HFFc6 (cell line): ENCODE measurements at places on chromosomes 2 and 18. TPM values are rescaled to one million over a fixed set of nuclear protein-coding genes. Genes with fewer than 3 reads are reported as not detected.
A peak's percentile ranks its signal among the peaks of the same experiment; 100 is the strongest.

- peaks cover 19% of the 10 kb centered on the region for H3K36me3 ChIP-seq
- H3K4me1 ChIP-seq, result no peaks in the 10 kb centered on the region; the same call in 1 of the 2 replicates
- H3K4me3 ChIP-seq, result no peak overlapping the region
- no peak overlapping the region for H3K27ac ChIP-seq
These were observed 103.9 kb downstream of the PMAIP1 start for GRCh38 chr18:60003610-60004185.

DNA sequence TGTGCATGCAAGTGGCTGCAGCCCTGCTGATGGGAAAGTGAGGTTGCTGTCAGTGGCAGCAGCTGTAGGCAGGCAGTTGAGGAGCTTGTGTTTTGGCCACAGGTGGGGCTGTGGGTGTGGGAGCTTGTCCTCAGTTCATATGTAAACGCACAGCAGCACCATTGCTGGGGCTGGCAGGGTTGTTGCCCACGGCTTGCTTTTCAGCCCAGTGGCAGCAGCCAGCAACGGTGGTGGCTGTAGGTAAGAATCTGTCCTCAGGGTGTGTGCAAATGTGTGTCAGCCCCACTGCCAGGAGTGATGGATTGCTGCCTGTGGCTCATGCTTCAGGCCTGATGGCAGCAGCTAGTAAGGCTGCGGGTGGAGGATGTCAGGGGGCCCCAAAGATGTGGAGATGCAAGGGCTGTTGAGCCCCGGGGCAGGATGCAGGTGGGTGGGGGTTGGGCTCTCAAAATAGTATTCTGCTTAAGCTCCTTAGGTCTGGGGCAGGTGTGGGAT is 141.3 kb upstream of the THUMPD2 start:
- no peaks in the 10 kb centered on the region; the same call in none of the 2 replicates for H3K27me3 ChIP-seq
- H3K36me3 ChIP-seq, result peaks cover 19% of the 10 kb centered on the region
- H3K4me3 ChIP-seq, result no peak overlapping the region
- DNase-seq, result no peak
- no peak overlapping the region for H3K27ac ChIP-seq

- H3K27ac ChIP-seq, result no peak overlapping the region
- DNase-seq, result no peak
These were observed 1.2 kb upstream of the INPP5D start for GRCh38 chr2:233058717-233059546.

DNA sequence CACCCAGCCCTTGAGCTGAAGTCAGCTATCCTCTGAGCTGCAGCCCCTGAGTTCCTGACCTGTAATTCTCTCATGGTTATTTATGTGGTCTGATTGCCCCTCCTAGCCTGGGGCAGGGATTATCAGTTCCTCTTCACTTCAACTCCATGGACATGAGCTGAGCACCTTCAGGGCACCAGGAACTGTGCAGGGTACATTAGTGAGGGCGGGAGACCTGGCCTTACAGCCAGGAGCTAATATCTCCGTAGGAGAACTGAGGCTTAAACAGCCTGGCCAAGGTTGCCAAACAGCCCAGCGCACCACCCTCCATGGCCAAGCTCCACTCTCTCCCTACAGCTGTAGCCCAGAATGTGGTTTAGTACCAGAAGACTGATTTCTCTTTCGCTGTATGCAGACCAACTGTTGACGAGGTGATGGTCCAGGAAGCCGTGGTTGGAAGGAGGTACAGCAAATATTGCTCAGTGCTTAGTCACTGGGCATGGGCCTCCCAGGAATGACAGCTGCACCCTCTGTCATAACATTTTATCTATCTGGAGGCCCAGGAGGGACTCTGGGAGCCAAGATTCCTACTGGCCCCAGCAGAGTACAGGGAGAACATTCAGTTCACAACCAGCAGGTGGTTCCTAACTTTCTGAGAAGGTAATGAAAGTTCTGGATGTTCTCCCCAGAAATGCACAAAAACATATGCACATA is 228.7 kb upstream of the SIX2 start:
- H3K4me1 ChIP-seq, result peaks cover 47% of the 10 kb centered on the region
- H3K27me3 ChIP-seq, result peaks cover 5% of the 10 kb centered on the region
- H3K36me3 ChIP-seq, result no peaks in the 10 kb centered on the region
- DNase-seq, result peak; percentile 81

DNA sequence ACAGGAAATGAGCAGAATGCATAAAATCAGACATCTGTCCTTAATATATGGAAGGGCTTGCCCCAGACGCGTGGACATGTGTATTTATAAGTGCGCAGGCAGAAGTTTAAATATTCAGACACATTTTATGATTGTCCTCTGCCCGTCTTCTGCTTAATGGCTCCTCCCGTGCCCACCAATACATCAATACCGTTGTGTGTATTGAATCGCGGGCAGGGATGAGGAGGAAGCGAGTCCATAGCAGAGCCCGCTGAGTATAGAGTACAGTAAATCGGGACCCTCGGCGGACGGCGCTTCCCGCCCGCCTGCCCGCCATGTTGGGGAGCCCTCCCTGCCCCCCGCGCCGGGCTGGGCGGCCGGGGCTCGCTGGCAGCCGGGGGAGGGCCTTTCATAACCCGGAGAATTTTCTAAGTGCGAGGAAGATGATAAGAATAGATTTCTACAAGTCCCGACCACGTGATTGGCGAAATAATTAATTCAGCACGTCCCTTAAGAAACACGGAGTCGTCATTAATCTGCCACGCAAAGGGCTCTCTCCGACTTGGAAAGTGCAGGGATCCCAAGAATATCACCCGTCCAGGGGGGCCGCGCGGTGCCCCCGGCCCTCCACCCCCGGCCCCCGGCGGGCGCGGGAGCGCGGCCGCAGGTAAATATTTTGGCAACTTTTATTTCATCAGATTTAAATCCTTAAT is at the start of gene HOXD3:
Gene HOXD3 (plus strand): TSS at position 501 of the 692 bp plus-strand sequence. CDS start 11,808 bp downstream, outside the sequence.
- peak within 1 kb of the TSS; percentile 71; the same call in 1 of the 2 replicates for H3K4me3 ChIP-seq
- H3K4me1 ChIP-seq, result peaks cover 26% of the 10 kb centered on the region
- DNase-seq, result no peak
- peaks cover 59% of the 10 kb centered on the region for H3K27me3 ChIP-seq
- H3K27ac ChIP-seq, result no peak within 1 kb of the TSS

DNA sequence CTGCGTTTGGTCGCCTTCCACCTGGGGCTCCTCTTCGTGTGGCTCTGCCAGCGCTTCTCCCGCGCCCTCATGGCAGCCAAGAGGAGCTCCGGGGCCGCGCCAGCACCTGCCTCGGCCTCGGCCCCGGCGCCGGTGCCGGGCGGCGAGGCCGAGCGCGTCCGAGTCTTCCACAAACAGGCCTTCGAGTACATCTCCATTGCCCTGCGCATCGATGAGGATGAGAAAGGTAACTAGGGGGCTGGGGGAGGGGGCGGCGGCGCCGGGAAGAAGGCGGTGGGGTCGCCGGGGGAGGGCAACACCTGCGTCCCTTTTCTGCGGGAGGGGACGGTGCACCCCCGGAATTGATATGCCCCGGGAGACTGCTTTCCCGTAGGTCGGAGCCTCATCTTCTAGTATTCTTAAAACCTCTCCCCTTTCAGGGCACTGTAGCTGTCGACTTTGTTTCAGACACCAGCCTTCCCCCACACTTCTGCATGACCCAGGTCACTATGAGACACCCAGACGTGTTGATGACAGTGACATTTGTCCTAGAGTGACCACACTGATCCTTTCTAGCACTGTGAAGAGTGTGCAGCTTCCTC is 755 bp downstream of the SPAST start:
- peak overlapping the region; percentile 100 for H3K4me3 ChIP-seq
- H3K36me3 ChIP-seq, result no peaks in the 10 kb centered on the region
- H3K27ac ChIP-seq, result peak overlapping the region; percentile 75
- no peak for DNase-seq

DNA sequence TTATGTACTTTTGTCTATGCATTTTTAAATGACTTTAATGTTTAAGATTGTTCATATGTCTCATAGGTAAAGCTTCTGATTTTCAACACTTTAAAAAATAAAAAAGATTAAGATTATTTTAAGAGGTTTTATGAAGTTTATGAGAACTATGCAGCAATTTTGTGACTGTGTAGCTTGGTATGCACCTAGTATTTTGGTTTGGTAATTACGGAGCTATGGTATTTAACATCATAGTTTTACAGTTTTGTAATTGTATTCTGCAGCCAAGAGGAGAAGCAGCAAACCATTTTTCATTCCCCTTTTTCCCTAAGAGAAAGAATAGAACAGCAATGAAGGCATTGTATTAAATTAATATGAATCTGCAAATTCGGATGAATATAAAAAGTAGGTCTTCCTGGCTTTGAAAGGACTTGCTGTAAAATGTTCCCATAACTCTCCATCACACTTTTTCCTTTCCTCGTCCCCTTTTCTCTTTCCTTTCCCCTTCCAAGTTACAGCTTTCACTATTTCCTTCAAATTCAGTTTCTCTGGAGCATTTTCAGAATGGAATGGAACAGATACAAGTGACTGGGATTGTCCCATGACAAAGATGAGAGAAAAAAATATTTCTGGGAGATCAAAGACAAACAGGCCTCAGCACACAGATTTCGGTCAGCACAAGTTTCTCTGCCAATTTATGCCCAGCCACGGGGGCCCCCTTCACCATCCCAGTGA is 26.1 kb upstream of the PIEZO2 start:
- H3K27me3 ChIP-seq, result no peaks in the 10 kb centered on the region
- DNase-seq, result peak; percentile 63
- peak overlapping the region; percentile 75 for H3K4me3 ChIP-seq

- H3K27me3 ChIP-seq, result peaks cover 5% of the 10 kb centered on the region
- H3K36me3 ChIP-seq, result no peaks in the 10 kb centered on the region
- peaks cover 16% of the 10 kb centered on the region for H3K4me1 ChIP-seq
- no peak overlapping the region for H3K27ac ChIP-seq
These were observed 66.5 kb upstream of the TGIF1 start for GRCh38 chr18:3383381-3383915.

DNA sequence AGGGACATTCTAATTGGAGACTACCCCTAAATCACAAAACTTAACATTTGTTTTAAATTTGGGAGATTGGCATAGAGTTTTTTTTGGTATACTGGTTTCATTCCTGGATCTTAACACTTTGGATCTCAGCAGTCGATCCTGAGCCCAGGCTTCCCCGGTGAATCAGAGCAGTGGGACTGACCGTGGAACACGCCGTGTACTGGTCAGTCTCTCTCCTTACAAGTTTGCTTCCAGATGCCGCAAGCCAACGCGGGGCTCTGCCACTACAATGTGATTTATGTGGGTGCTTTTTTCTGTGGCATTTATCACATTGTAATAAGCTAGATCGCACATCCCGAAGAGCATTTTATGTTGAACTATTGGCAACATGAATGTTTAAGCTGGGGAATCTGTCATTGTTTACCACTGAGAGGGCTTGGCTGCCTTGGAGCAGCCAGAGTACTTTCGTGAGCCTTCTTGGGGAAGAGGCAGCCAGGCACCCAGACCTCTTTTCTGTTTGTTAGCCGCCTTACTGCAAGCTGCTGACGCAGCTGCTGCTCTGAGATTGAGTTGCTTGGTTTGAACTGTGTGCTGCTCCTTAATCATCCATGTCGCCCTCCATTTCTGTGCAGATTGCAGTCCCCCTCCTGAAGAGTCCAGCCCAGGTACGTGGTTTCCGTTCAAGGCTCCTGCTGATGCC is 49.3 kb downstream of the COA5 start:
- H3K4me1 ChIP-seq, result peaks cover 32% of the 10 kb centered on the region
- no peaks in the 10 kb centered on the region; the same call in 1 of the 2 replicates for H3K27me3 ChIP-seq
- H3K4me3 ChIP-seq, result peak overlapping the region; percentile 41
- DNase-seq, result no peak
- peak overlapping the region; percentile 75 for H3K27ac ChIP-seq
- H3K36me3 ChIP-seq, result peaks cover 7% of the 10 kb centered on the region; the same call in 1 of the 2 replicates

GRCh38 chr2:150486539-150487484 is 655 bp downstream of the RND3 start:
- peak; percentile 33 for DNase-seq
- H3K4me1 ChIP-seq, result peaks cover 68% of the 10 kb centered on the region
- peak overlapping the region; percentile 98 for H3K4me3 ChIP-seq
- H3K27me3 ChIP-seq, result peaks cover 51% of the 10 kb centered on the region
- peaks cover 58% of the 10 kb centered on the region for H3K36me3 ChIP-seq

- H3K4me1 ChIP-seq, result peaks cover 5% of the 10 kb centered on the region; the same call in 1 of the 2 replicates
- H3K36me3 ChIP-seq, result peaks cover 10% of the 10 kb centered on the region; the same call in 1 of the 2 replicates
- H3K27ac ChIP-seq, result no peak overlapping the region
These were observed 66.4 kb downstream of the PRELID3A start for GRCh38 chr18:12474146-12474545.

GRCh38 chr18:56255381-56255780 is 383.0 kb downstream of the TXNL1 start:
- no peak overlapping the region; the same call in 1 of the 2 replicates for H3K27ac ChIP-seq
- DNase-seq, result no peak
- H3K4me1 ChIP-seq, result peaks cover 22% of the 10 kb centered on the region
- H3K27me3 ChIP-seq, result no peaks in the 10 kb centered on the region
- H3K4me3 ChIP-seq, result no peak overlapping the region

DNA sequence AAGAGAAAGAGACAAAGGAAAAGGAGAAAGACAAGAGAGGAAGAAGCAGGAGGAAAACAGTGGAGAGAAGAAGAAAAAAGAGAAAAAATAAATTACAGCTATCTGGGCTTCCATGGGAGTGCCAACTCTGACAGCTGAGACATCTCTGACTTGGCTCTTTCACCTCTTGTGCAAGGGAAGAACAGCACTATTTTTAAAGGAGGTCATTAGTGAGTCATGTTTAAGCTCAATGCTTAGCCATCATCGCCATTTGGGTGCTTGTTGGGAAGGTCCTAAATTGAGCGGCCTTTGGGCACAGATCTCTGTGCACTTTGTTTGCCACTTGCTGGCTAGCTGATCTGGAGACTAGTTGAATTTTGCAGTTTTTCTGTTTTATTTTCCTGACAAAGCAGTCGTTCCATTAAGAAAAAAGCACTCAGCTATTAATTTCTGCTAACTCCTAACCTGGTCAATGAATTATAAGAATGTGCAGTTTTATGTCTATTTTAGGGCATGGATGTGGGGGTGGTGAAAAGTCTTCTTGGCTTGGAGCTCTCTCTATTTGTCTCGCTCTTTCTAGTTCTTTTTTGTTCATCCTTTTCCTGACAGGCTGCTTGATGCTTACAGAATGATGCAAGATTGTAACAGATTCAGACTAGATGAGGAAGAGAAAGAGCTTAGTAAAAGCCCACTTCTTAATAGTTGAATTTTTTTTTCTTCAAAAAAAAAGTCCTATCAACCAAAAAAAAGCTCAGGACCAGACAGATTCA is 231.5 kb downstream of the SLC8A1 start:
- peak; percentile 45 for DNase-seq
- H3K4me3 ChIP-seq, result peak overlapping the region; percentile 33; the same call in 1 of the 2 replicates
- H3K36me3 ChIP-seq, result peaks cover 53% of the 10 kb centered on the region
- H3K27me3 ChIP-seq, result no peaks in the 10 kb centered on the region
- H3K4me1 ChIP-seq, result peaks cover 64% of the 10 kb centered on the region

- peaks cover 34% of the 10 kb centered on the region for H3K4me1 ChIP-seq
- peak; percentile 36 for DNase-seq
- H3K27ac ChIP-seq, result peak overlapping the region; percentile 59
- no peaks in the 10 kb centered on the region for H3K36me3 ChIP-seq
- H3K4me3 ChIP-seq, result peak overlapping the region; percentile 20; the same call in 1 of the 2 replicates
- no peaks in the 10 kb centered on the region; the same call in 1 of the 2 replicates for H3K27me3 ChIP-seq
These were observed 34.0 kb downstream of the EML6 start for GRCh38 chr2:54757500-54757899.

DNA sequence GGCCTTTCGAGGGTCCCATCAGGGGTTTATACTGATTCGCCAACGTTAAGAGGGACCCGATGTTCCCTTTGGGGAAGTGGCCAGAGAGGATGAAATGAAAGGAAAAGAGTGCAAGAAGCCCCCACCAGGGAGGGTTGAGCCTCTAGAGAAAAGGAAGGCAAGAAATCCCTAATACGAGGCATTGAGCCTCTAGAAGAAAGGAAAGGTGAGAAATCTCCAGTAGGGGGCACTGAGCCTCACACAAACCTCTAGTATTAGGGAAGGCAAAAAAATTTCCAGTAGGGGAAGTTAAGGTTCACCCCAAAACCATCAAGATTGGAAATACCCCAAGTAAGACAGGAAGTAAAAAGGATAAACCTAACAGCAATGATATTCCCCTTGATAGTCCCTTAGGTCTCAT is 9.8 kb upstream of the SAP130 start:
- H3K27me3 ChIP-seq, result peaks cover 11% of the 10 kb centered on the region
- H3K4me3 ChIP-seq, result no peak overlapping the region
- no peak overlapping the region for H3K27ac ChIP-seq
- H3K36me3 ChIP-seq, result peaks cover 24% of the 10 kb centered on the region
- H3K4me1 ChIP-seq, result no peaks in the 10 kb centered on the region

KCNIP3 gene
- 0.73 to 3.1 TPM (median 1.9 TPM) in 3 replicates for total RNA-seq

LOXHD1 gene
- total RNA-seq, result not detected in 3 replicates

GRHL1 gene
- 0.56 to 0.59 TPM (median 0.57 TPM) in 3 replicates for total RNA-seq

SESTD1 gene
- 19.7 to 26.2 TPM (median 22.8 TPM) in 3 replicates for total RNA-seq
